Upper lobe of left lung (tissue), 6 donors: ENCODE measurements at places on chromosomes 2 and 18. TPM values are rescaled to one million over a fixed set of nuclear protein-coding genes. Genes with fewer than 3 reads are reported as not detected.

FNDC4 gene
- total RNA-seq = not detected

RGPD3 gene
- 2.1 TPM for total RNA-seq

C2orf15 gene
- total RNA-seq = not detected

PARD3B gene
- total RNA-seq = 27.1 TPM

SRBD1 gene
- total RNA-seq = 38.3 TPM

CLEC4F gene
- 0.57 TPM for total RNA-seq

MYCN gene
- not detected for total RNA-seq

C2orf81 gene
- total RNA-seq = 11.5 TPM

HMSD gene
- 0.76 TPM for total RNA-seq

CYP26B1 gene
- not detected for total RNA-seq

KIAA1328 gene
- 45.1 TPM for total RNA-seq

OSR1 gene
- total RNA-seq = 11.9 TPM

HOXD1 gene
- 2.2 TPM for total RNA-seq

ZNF892 gene
- total RNA-seq = 2.9 TPM

M1AP gene
- 0.91 TPM for total RNA-seq

DNAH6 gene
- 25.0 TPM for total RNA-seq

RBKS gene
- 2.9 TPM for total RNA-seq

SULT6B1 gene
- not detected for total RNA-seq

MRPS9 gene
- 16.6 TPM for total RNA-seq

RIF1 gene
- total RNA-seq = 14.1 TPM

LIMS3 gene
- total RNA-seq = 1.2 TPM

SERPINB3 gene
- not detected for total RNA-seq
